H54 (cell line): ENCODE measurements at places on chromosomes 5 and 9.

DNA sequence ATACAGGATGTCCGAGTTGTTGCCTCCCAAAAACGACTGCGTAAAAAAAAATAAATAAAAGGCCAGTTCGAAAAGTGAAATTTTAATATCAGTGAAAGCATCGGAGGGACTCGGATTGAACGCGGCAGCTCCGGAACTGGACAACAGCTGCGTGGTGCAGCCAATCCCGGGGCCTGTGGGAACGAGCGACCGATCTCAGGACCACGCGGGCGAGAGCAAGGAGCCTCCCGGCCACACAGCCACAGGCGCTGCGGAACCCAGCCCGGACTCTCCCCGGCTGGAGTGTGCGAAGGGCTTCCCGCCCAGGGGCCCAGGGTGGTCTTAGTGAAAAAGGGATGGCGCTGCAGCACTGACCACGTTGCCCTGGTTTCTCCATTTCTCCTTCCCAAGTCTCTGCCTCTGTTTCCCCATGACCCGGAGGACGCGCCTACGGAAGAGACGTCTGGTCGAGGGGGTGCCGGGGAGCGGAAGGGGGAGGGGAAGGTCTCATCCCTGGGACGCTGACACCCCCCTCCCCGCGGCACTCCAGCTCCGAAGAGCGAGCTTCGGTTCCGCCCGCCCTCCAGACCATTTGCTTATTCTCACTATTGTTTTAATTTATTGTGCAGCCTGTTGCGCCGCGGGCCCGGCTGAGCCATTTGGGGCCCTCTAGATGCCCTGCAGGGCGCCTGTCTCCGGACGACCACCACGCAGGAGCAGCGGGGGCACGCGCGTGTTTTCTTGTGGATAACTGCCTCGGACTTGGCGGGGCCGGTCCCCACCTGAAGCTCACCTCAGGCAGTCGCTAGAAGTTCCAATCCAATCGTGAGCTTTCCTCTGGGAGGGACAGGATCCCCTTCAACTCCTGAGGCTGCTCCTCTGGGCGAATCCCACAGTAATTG lies 303.0 kb downstream of the PARP8 start:
- DNase-seq = no peak

DNA sequence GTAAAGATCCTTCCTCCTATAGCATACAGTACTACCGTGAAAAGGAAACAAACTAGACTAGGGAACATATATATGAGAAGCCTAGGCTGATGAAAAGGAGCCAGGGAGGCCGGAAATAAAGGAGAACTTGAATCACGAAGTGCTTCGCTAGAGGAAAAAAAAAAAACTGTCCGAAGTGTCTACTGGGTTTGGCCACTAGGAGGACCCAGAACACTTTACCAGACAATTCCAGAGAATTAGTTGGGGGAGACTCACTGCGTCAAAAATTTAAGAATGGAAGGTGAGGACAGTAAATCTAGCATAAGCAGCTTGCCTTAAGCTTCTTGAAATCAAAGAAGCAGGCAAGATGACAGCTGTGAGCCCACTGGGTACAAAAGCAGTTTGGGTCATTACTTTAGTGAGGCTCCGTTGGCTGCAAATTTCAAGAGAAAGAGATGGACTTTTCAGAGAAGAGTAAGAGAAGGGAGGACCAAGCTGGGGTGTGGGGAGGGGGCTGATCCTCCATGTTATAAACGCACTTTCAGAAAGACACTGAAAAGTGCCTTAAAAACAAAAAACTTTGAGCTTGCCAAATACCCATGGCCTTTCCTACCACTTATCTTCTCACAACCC lies 47.4 kb downstream of the P4HA2 start:
- DNase-seq = peak; percentile 62

GRCh38 chr5:103475629-103476240 lies 86.9 kb downstream of the NUDT12 start:
- DNase-seq = peak; percentile 7

GRCh38 chr9:97387504-97387886 lies 24.4 kb upstream of the TDRD7 start:
- DNase-seq = no peak

- no peak for DNase-seq
Observed at GRCh38 chr9:19216466-19216865, 14.0 kb upstream of the DENND4C start.

- no peak for DNase-seq
Observed at GRCh38 chr9:71642056-71642455, 126.3 kb downstream of the CEMIP2 start.

GRCh38 chr5:152061095-152061494 lies 136.4 kb upstream of the GLRA1 start:
- DNase-seq = no peak

GRCh38 chr5:141815051-141815795 lies 63.0 kb downstream of the PCDH1 start:
- DNase-seq = no peak

DNA sequence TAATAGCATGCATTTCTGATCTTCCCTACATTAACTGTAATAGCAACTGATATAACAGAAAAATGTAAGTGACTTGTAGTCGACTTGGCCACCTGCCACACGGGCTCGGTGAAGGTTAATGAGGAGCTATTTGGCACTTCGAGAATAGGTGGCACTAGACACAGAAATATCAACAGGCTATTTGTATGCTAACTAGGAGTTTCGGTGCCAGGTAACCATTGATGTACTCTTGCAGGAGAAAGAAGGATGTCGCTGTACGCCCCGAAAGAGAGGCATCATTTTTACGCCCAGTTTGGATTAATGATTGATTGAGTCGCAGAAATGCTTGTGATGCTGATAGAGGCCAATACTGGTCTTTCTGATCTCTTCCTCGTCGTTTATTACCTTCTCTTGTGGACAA lies 516 bp upstream of the DMRT2 start:
- DNase-seq = no peak
